Stimulated activated CD8-positive, alpha-beta memory T cell treated with anti-CD3 and anti-CD28 coated beads, Interleukin-4, amount 100 ng/mL, for 1 hour (primary cell): ENCODE measurements at places on chromosomes 6 and 20.
A peak's percentile ranks its signal among the peaks of the same experiment; 100 is the strongest.

GRCh38 chr6:129297592-129297991, 412.4 kb downstream of the ARHGAP18 start:
- no peak for DNase-seq

DNA sequence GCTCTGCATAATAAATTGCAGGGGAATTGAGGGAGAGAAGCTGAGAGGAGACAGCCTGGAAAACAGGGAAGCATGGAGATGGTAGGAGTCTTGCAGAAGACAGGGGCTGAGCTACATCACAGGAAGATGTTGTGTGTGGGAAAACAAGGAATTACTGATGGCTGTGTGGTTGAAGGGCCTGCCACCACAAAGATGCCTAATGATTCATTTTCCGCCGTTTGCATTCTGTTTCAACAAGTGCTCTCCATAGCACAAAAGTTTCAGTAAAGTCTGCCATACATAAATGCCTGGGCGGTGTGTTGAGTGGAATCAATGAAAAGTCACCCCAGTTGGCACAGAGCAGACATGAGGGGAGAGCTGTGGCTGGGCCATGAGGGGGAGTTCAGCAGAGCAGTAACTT, 5.6 kb upstream of the KLHL31 start:
- no peak for DNase-seq

- no peak for DNase-seq
Observed at GRCh38 chr6:25038999-25039398, 103.2 kb upstream of the RIPOR2 start.

DNA sequence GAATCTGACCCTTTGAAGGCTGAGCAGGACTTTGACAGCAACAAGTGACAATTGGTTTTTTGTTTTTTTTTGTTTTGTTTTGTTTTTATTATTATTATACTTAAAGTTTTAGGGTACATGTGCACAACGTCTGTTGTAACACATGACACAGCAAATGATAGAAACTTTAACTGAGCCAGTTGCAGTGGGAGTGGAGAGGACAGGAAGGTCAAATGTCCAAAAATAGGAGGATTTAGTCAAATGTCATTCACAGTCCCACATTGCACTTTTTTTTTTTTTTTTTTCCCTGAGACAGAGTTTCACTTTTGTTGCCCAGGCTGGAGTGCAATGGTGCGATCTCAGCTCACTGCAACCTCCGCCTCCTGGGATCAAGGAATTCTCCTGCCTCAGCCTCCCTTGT, 223.0 kb downstream of the HIVEP2 start:
- no peak for DNase-seq

GRCh38 chr6:31582230-31582643, at the start of gene LTB:
TSS of gene LTB (minus strand) at chr6:31582424. CDS start at chr6:31582417, 7 bp downstream.
- DNase-seq, result peak; percentile 49

GRCh38 chr20:38650010-38650409, 48.4 kb downstream of the ARHGAP40 start:
- DNase-seq, result no peak

GRCh38 chr6:168170841-168171601, 92.0 kb upstream of the FRMD1 start:
- no peak for DNase-seq

GRCh38 chr20:12305188-12305950, 387.7 kb downstream of the BTBD3 start:
- DNase-seq, result no peak

DNA sequence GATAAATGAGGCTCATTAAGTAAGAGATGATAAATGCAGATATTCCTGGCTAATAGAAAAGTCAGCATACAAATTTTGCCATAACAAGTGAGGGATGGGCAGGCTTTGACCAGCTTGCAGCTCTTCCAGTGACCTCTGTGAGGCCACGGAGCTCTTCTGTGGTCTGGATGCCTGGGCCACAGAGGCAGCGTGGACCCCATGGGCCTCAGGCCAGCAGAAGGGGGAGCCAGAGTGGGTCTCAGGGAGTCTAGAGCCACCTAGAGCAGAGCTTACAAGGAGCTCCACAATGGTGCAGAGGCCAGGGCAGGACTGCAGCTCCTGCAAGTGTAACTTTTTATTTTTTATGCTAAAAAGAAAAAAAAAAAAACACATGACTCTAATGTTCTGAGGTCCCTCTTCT, 165.1 kb downstream of the ARID1B start:
- DNase-seq, result no peak

GRCh38 chr20:18971574-18971973, 158.0 kb downstream of the SCP2D1 start:
- DNase-seq, result no peak

- no peak for DNase-seq
Observed at GRCh38 chr6:133218852-133219251, 22.3 kb upstream of the EYA4 start.

DNA sequence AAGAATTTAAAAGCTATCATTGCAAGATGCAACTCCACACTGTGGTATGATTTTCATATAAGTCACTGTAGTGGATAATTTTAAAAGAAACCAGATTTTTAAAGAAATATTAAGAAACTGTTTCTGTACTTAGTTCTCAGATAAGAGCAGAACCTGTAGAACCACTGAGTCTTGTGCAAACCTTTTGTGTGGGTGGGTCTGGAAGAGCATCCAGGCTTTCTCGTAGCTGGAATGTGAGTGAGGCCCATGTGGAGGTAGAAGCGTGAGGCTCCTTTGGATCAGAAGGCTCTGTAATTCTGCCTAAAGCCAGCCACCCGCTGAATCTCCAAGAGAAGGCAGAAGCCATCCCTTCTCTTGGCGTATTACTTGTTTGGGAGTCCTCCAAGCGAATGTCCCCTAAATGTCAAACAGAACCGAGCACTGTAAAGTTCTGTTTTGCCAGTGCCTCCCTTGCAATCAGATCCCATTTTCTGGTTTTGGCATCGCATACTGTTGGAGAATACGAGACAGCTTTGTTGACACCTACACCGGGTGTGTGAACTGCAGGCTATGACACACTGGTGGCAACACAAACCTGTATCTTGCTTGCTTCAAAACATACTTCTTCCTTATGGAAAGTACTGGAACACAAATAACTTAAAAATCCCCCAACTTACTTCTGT, 188.7 kb downstream of the FOXC1 start:
- DNase-seq, result no peak

DNA sequence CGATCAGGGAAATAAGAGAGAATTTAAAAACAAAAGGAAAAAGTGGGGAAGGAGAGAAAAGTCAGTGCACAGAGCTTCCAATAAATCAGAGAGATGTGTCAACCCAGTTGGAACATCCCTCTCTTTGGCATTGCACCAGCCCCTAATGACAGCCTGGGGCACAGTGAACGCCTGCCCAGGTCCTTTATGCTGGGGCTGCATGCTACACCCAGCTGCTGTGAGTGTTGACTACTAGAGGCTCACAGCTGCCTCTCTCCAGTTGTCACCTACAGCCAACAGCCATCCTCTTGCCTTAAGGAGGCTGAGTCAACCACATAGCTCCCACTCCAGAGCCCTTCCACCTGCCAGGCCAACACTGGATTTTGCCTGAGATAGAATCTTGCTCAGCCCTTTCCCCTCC, 19.0 kb downstream of the OR2H2 start:
- no peak for DNase-seq

GRCh38 chr20:48760403-48760983, 67.3 kb downstream of the PREX1 start:
- peak; percentile 54 for DNase-seq

DNA sequence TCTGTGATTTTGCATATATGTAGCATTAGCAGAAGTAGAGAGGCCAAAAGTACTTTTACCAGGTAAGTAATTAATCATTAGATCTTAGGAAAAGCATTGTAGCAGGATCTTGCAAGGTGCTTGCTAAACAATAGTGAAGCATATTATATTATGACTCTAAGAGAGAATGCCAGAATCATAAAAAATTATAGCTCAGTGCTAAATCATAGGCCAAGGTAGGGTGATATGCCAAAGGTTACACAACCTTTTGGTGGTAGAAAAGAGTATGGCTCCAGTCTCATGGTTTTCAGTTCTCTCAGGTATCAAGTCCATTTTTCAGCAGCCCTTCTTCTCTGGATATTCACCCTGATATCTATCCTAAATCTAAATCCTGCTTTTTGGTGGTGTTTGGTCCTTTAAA, 16.9 kb upstream of the TMEM30A start:
- DNase-seq, result no peak

DNA sequence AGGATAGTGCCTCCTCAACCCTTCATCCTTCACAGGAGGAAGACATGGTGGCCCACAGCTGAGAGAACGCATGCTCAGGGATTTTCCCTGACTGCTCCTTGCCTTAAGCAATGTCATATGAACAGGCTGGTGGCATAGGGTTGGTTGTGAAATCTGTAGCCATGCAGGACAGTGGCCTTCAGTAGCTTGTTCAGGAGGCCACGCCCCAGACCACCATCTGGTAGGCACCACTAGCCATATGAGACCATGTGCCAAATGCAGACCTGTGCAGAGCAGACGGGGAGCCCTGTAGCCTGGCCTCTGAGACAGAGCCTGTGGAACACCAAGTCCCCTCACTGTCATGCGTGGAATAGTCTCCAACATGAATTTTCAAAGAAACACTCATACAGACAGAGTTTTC, 76.5 kb downstream of the ADTRP start:
- DNase-seq, result no peak

- DNase-seq, result peak; percentile 13
Observed at GRCh38 chr6:24666097-24666640, 530 bp downstream of the TDP2 start.

- DNase-seq, result no peak
Observed at GRCh38 chr6:89321131-89321970, 6.3 kb upstream of the GABRR2 start.

GRCh38 chr20:313948-314347, 11.4 kb upstream of the SOX12 start:
- DNase-seq, result no peak

DNA sequence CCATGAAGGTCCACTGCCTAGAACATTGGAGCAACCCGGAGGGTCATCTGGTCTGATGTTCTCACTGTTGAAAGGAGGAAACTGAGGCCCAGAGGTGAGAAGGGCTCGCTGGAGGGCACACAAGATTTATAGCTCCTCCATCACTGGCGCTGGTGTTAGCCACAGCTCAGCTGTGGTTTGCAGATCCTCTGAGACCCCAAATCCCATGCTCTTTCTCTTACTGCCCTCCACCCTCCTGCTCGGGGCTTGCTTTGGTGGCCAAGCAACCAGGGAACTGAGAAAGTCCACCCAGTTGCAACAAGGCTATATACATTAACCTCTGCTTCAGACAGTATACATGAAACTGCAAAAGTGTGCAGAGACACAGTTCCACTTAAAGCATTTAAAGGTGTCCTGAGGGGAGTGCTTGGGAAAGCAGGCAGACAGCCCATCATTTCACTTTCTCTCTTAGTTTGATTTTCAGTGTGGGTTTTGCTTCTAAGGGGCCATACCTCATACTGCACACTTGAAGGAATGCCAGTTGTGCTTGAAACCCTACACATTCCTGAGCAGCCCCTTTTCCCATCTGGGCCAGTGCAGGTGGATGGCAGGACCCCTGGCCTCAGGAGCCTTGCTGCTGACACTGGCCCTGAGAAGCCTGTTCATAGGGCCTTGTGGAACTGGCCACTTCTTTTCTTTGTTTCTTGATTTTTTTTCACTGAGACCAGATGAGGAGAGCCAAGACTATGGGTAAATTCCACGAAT, 347.6 kb downstream of the CDC5L start:
- no peak for DNase-seq

GRCh38 chr20:10537850-10538480, 102.9 kb downstream of the SLX4IP start:
- DNase-seq, result no peak

- no peak for DNase-seq
Observed at GRCh38 chr6:125812394-125813292, 21.9 kb downstream of the NCOA7 start.

GRCh38 chr6:45791211-45792168, 224.2 kb downstream of the CLIC5 start:
- DNase-seq, result no peak

DNA sequence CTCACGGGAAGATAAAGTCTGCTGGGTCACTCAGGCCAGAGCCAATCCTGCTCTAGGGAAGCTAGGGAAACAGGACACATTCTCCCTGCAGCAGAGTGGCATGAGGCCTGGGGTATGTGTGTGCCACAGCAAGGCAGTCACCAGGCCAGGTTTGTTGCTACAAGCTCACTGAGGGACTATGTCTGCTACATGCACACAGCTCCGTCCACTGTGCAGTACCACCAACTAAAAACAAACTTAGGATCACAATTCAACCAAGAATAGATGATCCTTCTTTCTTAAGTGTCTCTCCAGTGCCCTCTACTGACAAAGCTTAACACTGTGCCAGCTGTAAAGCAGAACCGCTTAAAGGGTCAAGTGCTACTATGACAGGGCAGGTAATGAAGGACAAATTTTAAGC, 192.5 kb downstream of the PTPRK start:
- no peak for DNase-seq

DNA sequence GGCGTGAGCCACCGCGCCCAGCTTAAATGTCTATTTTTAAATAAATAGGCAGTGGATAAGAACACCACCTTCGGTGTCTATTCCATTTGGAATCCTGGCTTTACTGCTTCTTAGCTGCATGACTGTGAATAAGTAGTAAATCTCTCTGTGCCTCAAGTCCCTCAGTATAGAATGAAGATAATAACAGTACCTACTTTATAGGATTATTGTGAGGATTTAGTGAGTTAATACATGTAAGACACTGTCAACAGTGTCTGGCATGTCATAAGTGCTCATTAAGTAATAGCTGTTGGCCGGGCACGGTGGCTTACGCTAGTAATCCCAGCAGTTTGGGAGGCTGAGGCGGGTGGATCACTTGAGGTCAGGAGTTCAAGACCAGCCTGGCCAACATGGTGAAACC, 10.1 kb downstream of the TPX2 start:
- DNase-seq, result no peak

GRCh38 chr6:38320843-38321242, 318.9 kb downstream of the BTBD9 start:
- no peak for DNase-seq

DNA sequence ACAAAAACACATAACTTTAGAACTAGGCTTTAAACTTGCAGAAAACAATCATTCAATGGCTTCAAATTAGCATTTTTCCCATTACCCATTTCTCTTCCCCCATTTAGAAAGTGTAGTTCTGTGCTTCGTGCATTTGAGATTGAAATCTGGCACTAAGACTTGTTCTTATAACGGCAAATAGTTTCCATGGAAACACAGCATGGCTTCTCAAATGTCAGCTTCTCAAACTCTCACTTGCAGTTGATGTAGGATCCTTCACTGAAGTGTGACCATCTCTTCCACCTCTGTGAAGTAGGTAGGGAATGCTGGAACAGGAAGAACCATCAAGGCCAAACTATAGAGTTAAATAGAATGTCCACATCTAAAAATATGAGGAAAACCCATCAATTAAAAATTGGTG, 52.2 kb downstream of the MANEA start:
- DNase-seq, result no peak

DNA sequence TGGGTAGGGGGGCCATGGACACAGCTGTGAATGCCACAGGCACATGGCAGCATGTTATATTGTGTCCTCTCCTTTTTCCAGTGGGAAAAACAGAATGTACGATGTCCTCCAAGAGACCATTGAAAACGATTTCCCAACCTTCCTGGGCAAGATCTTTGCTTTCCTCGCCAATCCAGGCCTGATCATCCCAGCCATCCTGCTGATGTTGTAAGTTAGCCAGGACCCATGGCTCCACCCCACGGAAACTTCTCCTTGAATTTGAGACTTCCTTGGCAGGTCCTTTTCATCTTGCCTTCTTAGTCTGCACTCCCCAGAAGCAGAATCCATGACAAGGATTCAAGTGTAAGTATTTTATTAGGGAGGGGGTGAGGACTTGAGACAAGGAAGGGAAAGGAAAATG, 28.2 kb upstream of the NOP56 start:
- no peak for DNase-seq

- DNase-seq, result peak; percentile 76
Observed at GRCh38 chr6:45377554-45378333, at the start of gene SUPT3H. TSS of gene SUPT3H (minus strand) at chr6:45377934.
